Stimulated activated naive CD8-positive, alpha-beta T cell treated with anti-CD3 and anti-CD28 coated beads, Interleukin-15, amount 100 ng/mL, for 72 hours (primary cell): ENCODE measurements at places on chromosomes 12 and 14.
A peak's percentile ranks its signal among the peaks of the same experiment; 100 is the strongest.

DNA sequence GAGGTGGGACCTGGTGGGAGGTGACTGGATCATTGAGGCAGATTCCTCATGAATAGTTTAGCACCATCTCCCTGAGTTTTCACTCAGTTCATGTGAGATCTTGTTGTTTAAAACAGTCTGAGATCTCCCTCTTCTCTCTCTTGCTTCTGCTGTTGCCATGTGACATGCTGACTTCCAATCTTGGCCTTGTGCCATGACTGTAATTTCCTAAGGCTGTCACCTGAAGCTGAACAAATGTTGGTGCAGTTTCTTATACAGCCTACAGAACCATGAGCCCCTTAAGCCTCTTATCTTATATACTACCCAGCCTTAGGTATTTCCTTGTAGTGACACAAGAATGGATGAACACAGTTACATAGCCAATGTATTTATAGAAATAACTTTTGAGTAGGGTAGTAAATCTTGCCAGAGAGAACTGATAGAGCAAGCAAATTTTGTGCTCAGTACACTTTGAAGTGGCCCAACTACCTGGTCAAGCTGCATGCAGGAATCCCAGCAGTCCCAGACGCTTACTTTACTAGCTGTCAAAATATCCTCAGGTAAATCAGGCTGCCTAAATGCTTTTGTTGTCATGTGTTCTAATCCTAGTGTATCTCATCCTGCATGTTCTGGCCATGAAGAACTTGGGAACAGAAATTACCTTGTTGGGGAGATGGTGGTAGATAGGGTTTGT is 445.6 kb upstream of the MIS18BP1 start:
- no peak for DNase-seq

- peak; percentile 45 for DNase-seq
Measured at GRCh38 chr12:91355150-91356006, 172.8 kb upstream of the DCN start.

DNA sequence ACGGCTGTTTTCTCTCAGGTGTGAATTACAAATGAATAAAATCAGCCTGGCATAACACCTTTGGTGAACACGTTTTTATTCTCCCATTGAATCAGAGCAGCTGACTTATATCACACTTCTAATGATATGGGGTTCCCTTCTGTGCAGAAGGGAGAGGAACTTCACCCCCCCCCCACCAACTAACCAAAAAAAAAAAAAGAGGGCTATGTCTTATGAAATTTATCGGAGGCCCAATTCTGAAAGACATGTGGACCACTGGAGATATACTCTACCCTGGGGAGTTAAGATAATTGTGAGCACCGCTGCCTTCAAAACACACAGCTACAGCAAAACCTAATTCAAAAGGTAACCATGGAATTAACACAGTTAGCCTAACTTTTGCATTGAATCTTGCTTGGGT is 4.6 kb downstream of the BCL11B start:
- DNase-seq, result no peak

DNA sequence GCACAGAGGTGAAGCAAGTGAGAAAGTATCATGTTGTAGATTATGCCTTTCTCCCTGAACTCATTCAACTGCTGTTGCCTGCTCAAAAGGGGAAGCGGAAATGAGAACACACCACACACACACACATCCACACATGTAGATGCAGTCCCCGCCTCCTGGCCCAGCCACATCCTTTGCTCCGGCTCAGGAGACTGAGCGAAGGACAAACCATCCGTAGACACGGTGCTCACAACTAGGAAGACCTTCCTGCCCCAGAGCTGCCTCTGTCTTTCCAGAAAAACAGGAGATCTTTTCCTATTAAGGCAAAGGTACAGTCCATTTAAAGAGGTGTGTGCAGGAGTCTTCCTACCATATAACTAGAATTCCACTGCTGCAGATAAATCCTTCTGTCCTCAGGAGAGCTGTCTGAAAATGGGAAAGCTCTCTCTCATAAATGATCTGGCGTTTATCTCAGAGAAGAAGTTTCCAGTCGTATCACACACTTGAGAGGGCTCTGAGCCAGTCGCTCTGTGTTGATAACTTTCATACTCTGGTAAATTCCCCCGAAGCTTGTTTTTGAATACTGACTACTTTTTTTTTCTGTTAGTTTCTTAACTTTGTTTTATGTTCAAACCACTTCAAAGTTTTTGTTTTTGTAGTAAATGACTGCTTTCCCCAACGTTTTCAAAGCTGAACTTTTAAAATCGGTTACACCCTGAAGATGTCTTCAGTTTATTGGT is at the start of gene TESPA1:
Gene TESPA1 (minus strand): TSS at position 105 of the 719 bp plus-strand sequence. CDS start 10,200 bp downstream, outside the sequence.
- peak; percentile 79 for DNase-seq

- DNase-seq, result no peak
Measured at GRCh38 chr14:26088275-26088674, 509.6 kb downstream of the NOVA1 start.

- no peak for DNase-seq
Measured at GRCh38 chr12:15664491-15664890, 124.7 kb downstream of the EPS8 start.

DNA sequence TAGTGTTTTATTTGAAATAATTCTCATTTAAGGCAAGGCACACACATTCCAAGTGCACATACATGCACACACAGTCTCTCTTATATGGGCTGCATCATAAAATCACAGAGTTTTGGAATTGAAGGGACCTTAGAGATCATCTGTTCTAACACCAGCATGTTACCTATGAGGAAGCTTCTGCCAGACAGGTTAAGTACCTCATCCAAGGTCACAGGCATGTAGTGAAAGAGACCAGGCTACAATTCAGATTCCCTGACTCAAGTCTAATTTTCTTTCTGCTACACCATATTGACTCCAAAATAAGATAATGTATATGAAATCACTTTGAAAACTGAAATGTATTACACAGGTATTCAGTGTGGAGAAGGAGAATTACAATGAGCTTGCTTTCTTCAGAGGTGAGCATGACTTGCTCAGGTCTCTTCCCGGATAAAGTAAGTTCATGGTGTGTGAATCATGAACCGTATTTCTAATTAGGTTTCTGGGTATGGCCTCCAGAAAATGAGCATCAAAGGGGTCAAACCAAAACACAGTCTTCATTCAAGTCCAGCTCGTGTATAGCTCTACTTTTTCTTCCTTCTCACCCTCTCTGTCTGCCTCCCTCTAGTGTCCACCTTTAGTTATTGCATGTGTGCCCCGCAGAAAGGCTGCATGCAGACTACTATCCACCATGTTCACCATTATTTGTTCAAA is 411.9 kb downstream of the FUT8 start:
- DNase-seq, result peak; percentile 73

- DNase-seq, result no peak
Measured at GRCh38 chr14:55245657-55246268, 25.5 kb upstream of the FBXO34 start.

DNA sequence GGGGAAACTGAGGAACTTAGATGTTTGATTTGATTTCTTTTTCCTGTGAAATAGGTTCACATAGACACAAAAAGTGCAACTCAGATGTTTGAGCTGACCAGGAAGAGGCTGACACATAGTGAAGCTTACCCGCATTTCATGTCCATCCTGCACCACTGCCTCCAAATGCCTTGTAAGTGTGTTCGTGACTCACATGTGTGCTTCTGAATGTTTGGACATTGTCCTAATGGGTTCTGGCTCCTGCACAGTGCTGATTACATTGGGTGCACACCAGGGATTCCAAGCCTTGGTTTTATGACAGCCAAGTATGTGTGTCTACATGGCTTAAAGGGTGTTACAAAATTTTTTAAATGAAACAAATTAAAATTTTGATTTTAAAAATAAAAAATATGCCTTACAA is 137.4 kb downstream of the DAAM1 start:
- DNase-seq, result no peak

- no peak for DNase-seq
Measured at GRCh38 chr12:45368841-45369489, 153.1 kb downstream of the ANO6 start.

DNA sequence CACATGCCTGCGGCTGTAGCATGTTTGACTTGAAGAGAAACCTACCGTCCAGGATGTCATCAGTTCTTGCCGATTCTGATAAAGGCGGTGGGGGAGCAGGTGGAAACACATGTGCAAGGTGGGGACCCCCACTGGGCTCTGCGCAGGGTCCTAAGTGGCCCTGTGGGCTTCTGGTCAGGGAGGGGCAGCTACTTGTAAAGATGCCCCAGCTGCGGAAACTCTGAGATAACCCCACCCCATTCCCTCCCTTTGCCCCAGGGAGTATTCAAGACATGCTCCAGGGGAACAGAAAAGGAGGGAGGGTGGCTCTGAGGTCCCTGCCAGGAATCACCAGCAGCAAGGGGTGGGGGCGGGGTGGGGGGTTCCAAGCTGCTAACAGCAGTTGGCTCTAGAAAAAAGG is 67.6 kb downstream of the PIWIL1 start:
- no peak for DNase-seq

DNA sequence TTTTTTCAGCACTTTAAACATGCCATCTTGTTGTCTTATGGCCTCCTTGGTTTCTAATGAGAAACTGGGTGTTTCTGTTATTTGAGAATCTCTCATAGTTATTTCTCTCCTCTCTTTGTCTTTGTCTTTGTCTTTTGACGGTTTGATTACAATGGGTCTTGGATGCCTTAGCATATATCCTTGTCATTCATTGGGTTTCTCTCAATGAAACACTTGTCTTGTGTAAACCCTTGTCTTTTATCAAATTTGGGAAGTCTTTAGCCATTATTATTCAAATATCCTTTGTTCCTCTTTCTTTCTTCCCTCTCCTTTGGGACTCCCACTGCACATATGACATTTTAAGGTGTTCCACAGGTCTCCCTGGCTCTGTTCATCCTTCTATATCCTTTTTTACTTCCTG is 373.5 kb upstream of the TBX3 start:
- no peak for DNase-seq

GRCh38 chr14:51616724-51617409 is 34.8 kb upstream of the FRMD6 start:
- no peak for DNase-seq

- no peak for DNase-seq
Measured at GRCh38 chr12:123120452-123121166, 30.3 kb downstream of the PITPNM2 start.

GRCh38 chr14:59200195-59200594 is 11.7 kb downstream of the DAAM1 start:
- no peak for DNase-seq

DNA sequence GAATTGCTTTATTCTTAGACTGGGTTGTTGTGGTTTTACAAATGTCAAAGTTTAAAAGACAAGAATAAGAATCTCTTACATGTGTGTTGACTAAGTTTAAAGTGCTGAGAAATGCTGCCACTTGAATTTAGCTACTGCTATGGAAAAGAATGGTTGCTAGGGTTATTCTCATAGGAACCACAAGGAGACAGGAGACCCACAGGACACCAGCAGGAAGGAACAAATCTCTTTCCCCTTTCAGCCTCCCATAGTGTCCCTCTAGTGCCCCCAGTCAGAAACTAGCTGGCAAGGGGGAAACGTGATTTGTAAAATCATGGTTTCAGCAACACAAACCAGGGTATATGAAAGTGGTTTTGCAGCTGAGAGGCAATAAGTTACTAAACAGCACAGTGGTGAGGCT is 102.7 kb downstream of the ST8SIA1 start:
- DNase-seq, result no peak

DNA sequence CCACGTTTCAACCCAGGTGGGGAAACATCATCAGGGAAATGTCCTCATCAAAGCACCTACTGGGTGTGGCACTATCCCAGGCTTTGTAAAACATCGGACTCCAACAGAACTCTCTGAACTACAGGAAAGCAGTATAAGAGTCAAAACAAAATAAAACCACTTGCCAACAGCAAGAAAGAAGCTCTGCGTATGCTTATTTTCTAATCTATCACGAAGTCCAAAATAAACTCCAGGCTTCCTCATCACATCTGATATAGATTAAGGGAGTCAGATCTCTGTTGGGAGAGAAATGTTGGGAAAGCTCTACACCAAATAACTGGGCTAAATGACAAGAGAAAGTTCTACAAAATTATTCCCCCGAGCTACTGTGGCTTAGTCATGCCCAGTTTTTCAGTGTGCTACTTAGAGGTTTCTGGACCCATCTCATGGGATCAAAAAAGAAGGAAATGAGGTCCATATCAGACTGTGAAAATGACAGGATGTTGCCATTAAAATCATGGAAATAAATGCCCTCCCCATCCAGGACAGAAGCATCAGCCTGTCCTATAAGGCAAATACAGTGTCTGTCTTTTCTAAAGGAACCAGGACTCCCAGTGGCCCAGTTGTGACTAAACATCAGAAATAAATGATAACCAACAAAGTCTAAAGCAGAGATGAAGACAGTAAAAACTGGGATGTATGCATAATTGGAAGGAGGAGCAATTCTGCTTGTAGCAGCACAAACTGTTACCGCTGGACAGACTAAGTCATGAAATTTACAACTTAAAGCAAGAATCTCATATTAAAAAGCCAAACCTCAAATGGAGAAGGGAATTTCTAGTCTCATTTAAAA is 149.5 kb downstream of the STXBP6 start:
- no peak for DNase-seq

- no peak for DNase-seq
Measured at GRCh38 chr12:20946732-20947131, 136.2 kb downstream of the SLCO1B3 start.

- DNase-seq, result no peak
Measured at GRCh38 chr12:44511289-44511688, 364.8 kb downstream of the NELL2 start.

GRCh38 chr14:92401561-92401960 is 78.6 kb downstream of the SLC24A4 start:
- no peak for DNase-seq

DNA sequence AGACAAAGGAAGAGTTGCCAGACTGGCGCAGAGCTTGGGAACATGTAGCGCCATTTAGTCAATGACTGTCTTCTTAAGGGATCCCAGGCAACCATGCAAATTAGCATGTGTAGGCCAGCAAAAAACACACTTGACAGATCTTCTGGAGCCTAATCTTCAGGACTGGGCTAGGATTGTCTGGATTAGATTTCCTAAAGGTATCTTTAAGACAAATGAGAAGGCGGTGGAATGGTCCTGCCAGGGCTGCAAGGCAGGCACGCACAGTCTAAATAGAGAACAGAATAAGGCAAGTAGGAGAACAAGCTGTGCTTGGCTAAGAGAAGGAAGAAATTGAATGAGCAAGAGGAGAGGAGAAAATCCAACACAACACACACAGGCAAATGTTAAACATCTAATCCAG is 80.0 kb downstream of the CIT start:
- no peak for DNase-seq

GRCh38 chr14:100616854-100617409 is 29.7 kb upstream of the BEGAIN start:
- DNase-seq, result no peak

- DNase-seq, result no peak
Measured at GRCh38 chr12:32470936-32471470, 71.6 kb downstream of the FGD4 start.

- DNase-seq, result no peak
Measured at GRCh38 chr12:63070709-63071108, 80.3 kb downstream of the AVPR1A start.
